ENCODE measurements at places on chromosomes 5 and 9.

DNA sequence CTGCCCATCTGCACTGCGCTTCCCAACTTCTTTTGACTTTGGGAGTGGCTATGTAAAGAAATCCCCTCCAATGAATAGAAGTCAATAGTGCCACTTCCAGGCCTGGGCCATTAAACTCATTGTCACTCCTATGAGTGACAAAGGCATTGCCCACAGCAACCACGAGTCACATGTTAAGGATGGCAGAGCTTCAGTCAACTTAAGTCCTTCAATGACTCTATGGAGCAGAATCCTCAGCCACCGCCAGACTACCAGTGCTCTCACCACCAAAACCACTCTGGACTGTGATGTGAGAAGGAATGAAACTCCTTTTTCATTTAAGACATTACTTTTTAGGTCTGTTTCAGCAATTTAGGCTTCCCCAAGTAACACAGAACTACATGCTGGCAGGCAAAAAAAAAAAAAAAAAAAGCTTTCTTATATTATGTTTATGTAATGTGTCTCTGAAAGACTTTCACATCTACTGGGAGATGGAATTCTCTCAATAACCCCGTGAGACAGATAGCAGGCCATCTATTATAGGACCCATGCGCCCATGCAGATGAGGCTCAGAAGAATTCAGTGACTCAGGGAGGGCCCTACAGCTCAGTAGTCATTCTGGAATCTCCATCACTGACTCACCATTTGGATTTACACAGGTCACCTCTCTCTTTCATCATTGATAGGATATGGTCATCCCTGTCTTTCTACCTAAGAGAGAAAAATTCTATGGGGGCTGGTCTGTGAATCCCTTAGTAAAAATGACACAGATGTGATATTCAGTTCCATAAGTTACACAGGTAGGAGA lies 180.5 kb downstream of the CEMIP2 start:
- DNase-seq = no peak

- no peak for DNase-seq
Measured at GRCh38 chr5:139881143-139881733, 85.6 kb downstream of the PSD2 start.

GRCh38 chr9:128454991-128455390 lies 815 bp upstream of the ODF2 start:
- DNase-seq = no peak

- no peak for DNase-seq
Measured at GRCh38 chr5:138230261-138230660, 17.1 kb upstream of the CDC23 start.

GRCh38 chr9:35714123-35714522 lies 17.9 kb downstream of the TLN1 start:
- DNase-seq = no peak

- no peak for DNase-seq
Measured at GRCh38 chr5:125655156-125655555, 768.1 kb upstream of the GRAMD2B start.

- no peak for DNase-seq
Measured at GRCh38 chr9:129713402-129713679, 39.5 kb downstream of the PTGES start.

- no peak for DNase-seq
Measured at GRCh38 chr5:136033848-136034247, 5.1 kb downstream of the TGFBI start.

DNA sequence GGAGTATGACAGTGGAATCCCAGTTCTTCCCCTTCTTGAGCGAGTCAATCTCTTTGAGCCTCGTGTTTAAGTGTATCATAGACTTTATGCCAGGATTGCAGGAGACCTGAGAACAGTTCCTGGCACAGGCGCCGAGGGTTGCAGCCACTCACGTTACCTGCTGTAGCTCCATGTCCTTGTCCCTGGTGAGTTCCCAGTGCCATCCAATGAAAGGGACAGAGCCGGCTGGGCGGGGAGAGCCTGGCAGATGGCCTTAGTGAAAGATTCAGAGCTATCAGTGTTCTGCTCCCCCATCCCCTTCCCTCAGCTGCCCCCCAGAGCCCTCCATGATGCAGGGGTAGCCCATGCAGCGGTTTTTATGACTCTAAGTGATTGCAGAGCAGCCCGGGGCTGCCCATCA lies 554.0 kb downstream of the BNC2 start:
- no peak for DNase-seq

DNA sequence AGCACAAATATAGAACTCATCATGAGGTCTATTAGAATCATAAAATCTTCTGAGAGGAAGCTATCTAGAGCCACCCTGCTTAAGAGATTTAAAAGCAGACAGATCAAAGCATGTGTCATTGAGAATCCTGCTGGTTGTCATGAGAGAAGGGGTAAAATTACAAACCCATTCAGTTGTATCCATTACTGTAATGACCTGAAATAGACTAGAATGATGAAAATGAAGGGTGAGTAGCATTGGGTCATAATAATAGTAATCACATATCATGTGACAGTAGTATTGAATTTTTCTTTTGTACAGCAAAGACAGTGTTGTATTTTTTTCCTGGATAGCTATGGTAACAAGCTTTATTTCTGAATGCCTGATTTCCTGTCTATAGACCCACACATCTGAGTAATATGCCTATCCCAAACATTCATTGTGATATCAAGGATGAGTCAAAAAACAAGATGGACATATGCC lies 149.0 kb downstream of the PDE4D start:
- DNase-seq = no peak

DNA sequence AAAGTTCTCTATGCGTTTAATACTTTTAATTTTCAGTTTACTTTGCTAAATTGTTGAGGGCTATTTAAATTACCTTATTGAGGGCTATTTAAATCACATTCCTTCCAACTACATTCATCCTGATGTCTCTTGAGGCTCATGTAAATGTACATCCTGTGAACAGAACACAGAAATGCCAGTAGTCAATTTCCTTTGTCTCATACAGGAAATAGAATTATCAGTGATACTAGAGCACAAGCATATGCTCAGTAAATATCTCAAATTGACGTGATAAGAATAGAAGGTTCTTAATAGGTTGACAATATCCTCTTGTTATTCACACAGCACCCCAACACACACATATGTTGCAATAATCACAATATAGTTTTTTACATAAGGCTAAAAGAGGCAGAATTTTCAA lies 449.0 kb downstream of the CYLC2 start:
- no peak for DNase-seq

DNA sequence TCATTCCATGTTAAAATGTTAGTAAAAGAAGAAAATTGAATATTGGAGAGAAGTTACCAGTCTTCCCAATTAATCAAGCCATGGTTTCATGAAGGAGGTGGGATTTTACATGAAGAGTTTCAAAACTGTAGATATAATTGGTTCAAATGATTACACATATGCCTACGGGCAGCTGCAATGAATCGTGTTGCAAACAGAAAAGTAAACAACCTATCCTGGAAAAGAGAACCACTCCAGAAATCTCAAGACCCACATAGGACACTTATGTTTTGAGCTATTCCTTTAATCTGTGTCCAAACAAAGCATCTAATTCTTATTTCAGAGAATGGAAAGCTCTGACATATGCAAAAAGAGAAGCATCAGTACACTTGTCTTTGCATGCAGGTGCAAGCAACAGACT lies 340.2 kb downstream of the NDUFS4 start:
- no peak for DNase-seq

DNA sequence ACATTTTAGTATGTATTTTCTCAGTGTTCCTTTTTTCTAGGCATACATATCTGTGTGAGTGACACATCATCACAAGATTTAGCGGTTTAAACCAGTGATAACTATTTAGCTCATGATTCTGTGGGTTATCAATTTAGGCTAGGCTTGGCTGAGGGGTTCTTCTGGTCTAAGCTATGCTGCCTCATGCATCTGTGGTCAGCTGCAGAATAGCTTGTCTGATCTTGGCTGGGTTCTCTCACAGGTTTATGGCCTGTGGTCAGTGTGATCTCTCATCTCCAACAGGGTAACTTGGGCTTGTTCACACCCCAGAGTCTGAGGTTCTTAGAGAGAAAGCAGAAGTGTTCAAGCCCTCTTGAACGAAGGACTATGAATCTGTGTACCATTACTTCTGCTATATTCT lies 363.3 kb downstream of the KDM4C start:
- no peak for DNase-seq

Data from stimulated activated CD8-positive, alpha-beta memory T cell treated with anti-CD3 and anti-CD28 coated beads, Interleukin-2, amount 100 ng/mL, for 1 hour (primary cell).